ENCODE measurements at places on chromosomes 7 and 10.

DNA sequence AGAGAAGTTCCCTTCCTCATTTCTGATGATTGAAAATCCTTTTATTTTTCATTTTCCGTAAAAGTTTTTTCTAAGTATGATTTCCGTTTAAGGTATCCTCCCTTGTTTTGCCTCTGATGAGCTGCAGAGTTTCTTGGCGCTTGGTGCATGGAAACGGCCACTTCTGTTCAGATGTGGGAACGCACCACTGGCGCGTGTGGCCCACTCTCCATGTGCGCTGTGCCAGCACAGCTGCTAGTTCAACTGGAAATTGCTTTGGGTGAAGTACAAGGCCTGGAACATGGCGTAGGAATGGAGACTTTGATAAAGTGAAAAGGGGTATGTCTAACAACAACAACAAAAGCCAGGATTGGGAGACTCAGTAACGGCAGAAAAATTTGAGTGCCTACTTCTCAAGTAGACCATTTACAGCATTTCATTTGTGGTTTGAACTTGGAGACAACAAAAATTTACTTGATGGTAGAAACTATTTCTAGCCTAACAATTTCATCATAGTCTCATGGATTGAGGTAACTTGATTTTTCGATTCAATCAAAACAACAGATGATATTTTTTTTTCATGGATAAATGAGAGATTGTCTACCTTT, 364.2 kb downstream of the SUGCT start:
- DNase-seq: no peak

DNA sequence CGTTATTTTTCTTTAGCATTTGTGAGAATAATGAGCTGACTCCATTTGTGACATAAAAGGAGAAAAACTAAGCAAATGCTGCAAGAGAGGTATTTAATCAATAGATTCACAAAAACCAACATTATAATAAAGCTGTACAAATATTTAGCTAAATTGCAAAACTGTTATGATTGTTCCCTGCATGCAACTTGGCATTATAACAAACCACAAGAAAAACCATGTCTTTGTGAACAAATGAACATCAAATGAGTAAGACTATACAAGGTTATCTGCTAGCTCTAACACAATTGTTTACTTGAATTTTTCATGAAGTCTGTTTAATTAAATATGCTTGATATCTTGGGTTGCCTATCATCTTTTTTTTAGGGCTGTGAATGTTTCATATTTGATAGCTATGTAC, 50.8 kb upstream of the PPP1R9A start:
- DNase-seq: no peak

GRCh38 chr10:62166331-62167131, 102.1 kb downstream of the RTKN2 start:
- no peak for DNase-seq

- DNase-seq: no peak
Observed at GRCh38 chr7:106418526-106418925, 133.7 kb upstream of the NAMPT start.

- DNase-seq: no peak
Observed at GRCh38 chr10:101933976-101934375, 90.4 kb upstream of the KCNIP2 start.

GRCh38 chr10:7444551-7445121, 33.8 kb upstream of the SFMBT2 start:
- no peak for DNase-seq

GRCh38 chr10:131980761-131981428, 828 bp downstream of the BNIP3 start:
- DNase-seq: no peak

- no peak for DNase-seq
Observed at GRCh38 chr7:25598765-25599164, 370.5 kb upstream of the NPVF start.

- no peak for DNase-seq
Observed at GRCh38 chr7:69746383-69746782, 148.1 kb downstream of the AUTS2 start.

- DNase-seq: no peak
Observed at GRCh38 chr7:95469187-95469586, 16.6 kb upstream of the ASB4 start.

GRCh38 chr7:138665249-138665648, 35.9 kb downstream of the SVOPL start:
- no peak for DNase-seq

DNA sequence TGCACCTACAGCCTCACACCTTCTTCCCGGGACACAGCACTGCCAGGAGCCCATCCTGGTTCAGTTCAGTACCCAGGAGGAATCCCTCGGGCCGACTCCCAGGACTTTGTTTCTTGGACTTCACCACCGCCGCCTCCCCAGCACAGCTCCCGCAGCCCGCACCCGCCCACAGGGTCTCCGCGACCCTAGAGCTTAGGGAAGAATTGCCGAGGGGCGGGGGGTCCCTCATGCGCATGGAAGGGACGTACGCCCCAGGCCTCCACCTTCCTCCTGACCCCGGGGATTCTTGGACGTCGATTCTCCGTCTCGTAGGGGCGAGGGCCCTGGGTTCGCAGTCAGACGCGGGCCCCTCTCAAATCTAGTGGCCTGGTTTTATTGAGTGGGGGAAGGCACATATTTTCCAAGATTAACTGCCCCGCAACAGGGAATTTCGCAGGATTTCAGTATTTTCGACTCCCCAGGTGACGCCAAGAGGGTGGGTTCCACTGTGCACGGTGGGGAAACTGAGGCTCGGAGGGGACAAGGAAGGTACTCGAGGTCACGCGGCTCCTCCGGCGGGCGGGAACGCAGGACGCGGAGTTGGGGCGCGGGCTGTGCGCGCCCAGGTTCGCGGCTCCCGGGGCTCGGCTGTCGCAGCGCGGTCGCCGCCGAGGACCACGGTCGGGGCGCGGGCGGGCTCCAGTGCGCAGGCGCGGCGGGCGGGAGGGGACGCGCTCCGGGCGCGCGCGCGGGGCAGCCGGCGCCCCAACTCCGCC, at the start of gene ADCY1:
TSS of gene ADCY1 (plus strand) at position 708 of the 755 bp plus-strand sequence. CDS start 176 bp downstream, outside the sequence.
- DNase-seq: no peak

- no peak for DNase-seq
Observed at GRCh38 chr7:114264023-114264422, 150.6 kb upstream of the FOXP2 start.

DNA sequence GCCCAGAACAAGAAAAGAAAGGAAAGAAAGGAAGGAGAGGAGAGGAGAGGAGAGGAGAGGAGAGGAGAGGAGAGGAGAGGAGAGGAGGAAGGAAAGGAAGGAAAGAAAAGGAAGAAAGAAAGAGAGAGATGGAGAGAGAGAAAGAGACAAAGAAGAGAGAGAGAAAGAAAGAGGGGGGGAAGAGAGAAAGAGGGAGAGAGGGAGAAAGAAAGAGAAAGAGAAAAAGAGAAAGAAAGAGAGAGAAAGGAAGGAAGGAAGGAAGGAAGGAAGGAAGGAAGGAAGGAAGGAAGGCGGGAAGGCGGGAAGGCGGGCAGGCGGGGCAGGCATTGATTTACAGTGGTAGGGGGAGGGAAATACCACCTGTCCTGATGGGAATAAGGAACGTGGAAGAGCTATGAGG, 92.7 kb downstream of the DNAJC1 start:
- no peak for DNase-seq

GRCh38 chr10:125144693-125145623, 15.4 kb downstream of the CTBP2 start:
- no peak for DNase-seq

- DNase-seq: no peak
Observed at GRCh38 chr7:151179287-151179860, 7.7 kb downstream of the ASB10 start.

- DNase-seq: no peak
Observed at GRCh38 chr7:25148772-25149575, 23.9 kb upstream of the CYCS start.

DNA sequence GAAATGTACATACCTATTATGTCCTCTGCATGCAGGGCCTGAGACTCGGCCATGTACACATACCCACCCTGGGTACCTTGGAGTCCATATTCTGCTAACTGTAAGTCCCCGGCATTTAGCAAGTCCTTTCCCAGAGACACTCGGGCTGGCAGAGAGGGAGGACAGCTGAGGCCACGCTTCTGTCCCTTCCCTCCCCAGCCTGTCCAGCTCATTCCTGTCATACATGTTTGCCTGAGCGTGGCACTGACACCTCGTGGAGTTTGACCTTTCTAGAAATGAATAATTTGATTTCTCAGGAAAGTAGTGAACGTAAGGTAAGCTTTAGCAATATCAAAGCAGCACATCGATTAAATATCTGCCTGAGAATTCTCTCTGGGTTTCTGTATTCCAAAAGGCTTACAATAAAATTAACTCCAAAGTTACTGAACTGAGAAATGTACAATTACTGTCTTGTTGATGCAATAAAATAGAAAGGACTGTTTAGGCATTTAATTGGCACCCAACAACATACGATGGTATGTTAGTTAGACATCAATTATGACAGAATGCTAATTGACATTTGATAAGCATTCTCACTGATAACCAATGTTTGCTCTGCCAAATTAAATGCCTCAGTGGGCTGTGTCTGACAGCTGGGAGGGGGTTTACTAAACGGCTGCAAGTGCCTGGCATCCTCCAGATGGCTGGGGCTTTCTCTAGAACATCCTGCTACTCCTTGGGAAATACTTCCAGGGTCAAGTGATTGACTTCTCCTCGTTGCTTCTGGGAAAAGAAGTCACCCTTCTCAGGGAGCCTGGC, 221.2 kb downstream of the CCSER2 start:
- DNase-seq: no peak

- no peak for DNase-seq
Observed at GRCh38 chr10:129912166-129912917, 51.7 kb downstream of the EBF3 start.

GRCh38 chr10:114427124-114427852, 23.0 kb upstream of the AFAP1L2 start:
- DNase-seq: no peak

GRCh38 chr7:47582764-47583738, 1.1 kb upstream of the TNS3 start:
- DNase-seq: no peak

DNA sequence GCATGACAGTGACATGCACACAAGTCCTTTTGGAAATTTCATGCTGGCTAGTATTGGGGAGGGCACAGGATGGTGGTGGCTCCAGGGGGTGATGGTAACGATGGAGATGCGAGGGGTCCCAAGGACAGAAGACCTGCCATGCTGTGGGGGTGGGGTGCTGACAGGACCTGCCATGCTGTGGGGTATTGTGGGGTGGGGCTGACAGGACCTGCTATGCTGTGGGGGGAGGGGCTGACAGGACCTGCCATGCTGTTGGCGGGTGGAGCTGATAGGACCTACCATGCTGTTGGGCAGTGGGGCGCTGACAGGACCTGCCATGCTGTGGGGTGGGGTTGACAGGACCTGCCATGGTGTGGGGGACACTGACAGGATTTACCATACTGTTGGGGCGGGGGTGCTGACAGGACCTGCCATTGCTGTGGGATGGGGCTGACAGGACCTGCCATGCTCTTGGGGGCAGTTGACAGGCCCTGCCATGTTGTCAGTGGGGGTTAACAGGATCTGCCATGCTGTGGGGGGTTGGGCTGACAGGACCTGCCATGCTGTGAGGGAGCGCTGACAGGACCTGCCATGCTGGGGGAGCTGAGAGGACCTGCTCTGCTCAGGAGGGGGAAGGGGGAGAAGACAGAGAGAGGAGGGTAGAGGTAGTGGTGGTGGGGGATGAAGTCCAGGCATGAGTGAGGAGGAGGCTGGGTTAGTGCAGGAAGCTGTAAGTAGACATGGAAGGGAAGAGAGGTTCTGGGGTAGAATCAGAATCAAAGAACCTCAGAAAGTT, 36.2 kb upstream of the RET start:
- DNase-seq: no peak

GRCh38 chr10:63670291-63670898, 149.2 kb downstream of the REEP3 start:
- DNase-seq: no peak

DNA sequence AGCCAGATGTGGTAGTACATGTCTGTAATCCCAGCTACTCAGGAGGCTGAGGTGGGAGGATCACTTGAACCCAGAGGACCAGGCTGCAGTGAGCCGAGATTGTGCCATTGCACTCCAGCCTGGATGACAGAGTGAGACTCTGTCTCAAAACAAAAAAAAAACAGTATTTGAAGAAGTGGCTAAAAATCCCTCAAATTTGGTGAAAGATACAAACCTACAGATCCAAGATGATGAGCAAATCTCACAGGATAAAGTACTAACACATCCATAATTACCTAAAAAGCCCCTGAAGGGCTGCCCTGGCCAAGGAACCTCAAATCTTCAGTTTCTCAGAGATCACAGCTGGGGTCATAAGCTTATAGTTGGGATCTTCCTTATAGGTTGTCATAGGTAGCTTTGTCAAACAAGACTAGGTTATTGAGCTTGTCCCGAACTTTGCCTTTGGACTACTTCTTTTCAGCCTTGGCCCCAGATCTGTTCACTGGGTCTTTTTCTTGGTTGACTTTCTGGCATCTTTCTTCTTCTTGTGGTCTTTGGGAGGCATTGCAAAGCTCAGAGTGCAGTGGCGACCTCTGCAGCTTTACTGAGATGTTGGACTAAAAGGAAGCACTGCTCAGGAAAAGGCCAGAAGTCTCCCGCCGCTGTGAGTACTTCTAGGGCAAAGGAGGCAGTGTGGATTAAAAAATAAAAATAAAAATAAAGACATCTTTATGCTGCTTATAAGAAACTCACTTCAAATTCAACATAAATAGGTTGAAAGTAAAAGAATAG, 28.6 kb upstream of the SAR1A start:
- no peak for DNase-seq

GRCh38 chr10:27242951-27243551, 2.5 kb upstream of the ACBD5 start:
- peak; percentile 71 for DNase-seq

GRCh38 chr10:27759483-27760272, 14.1 kb upstream of the MKX start:
- DNase-seq: no peak

GRCh38 chr7:150974468-150975391, 3.4 kb downstream of the KCNH2 start:
- DNase-seq: peak; percentile 51

DNA sequence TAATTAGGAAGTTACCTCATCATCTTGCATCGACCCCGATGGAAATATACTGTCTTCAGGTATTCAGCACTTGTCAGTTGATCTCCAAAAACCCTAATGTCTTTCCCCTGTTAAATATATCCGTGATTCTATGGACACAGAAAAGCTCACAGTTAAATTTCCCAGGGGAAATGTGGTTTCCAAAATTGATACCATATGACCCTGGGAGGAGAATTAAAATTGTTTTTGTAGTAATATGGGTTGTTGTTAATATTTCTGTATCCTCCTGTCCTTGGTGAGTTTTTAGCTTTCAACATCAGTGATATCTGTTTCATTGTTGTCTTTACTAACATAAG, 132.1 kb downstream of the CELF2 start:
- no peak for DNase-seq

DNA sequence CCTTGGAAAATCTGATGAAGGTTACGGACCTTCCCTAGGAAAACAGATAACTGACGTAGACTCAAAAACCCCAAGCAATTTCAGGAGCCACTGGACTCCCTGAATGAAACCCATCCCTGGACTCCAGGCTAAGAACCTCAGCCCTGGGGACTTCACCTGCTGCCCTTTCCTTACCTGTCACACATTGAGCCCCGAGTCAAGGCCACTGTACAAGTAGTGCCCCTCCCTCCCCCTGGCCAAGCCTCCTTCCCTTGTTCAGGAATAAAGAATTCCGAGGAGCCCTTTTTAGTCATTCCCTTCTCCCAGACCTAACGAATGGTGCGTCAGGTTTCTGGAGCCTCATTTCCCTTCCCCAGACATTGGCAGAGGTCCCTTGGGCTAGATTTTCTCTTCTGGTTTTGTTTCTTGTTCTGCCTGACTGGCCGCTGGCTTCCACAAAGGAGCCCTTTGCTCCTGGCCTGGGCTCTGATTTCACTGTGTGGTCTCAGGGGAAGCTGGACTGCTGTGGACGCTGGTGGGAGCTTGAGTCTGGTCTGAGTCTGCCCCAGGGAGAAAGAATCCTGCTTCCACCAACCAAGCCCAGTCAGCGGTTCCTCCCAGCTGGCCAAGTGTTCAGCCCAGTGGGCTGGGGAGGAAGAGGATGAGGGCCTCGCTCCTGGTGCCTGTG, 31.7 kb downstream of the ZNF775 start:
- DNase-seq: no peak
